ENCODE measurements at places on chromosomes 16 and 17.

DNA sequence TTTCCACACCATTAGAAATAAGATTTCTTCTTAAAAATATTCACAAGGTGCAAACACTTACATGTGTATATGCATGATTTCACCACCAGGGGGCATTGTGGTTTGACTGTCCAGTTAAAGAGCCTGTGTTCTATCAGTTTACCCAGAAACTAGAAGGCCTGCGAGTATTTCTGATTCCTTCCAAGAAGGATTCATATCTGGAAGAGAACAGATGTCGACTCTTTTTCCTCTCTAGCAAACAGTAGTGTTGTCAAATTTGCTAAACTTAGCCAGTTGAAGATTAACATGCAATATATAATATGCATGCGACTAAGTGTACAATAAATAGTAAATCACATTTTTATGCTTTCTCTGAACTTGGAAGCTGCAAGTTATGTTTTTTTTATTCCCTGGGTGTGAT is 404.1 kb downstream of the WWOX start:
- DNase-seq = no peak

DNA sequence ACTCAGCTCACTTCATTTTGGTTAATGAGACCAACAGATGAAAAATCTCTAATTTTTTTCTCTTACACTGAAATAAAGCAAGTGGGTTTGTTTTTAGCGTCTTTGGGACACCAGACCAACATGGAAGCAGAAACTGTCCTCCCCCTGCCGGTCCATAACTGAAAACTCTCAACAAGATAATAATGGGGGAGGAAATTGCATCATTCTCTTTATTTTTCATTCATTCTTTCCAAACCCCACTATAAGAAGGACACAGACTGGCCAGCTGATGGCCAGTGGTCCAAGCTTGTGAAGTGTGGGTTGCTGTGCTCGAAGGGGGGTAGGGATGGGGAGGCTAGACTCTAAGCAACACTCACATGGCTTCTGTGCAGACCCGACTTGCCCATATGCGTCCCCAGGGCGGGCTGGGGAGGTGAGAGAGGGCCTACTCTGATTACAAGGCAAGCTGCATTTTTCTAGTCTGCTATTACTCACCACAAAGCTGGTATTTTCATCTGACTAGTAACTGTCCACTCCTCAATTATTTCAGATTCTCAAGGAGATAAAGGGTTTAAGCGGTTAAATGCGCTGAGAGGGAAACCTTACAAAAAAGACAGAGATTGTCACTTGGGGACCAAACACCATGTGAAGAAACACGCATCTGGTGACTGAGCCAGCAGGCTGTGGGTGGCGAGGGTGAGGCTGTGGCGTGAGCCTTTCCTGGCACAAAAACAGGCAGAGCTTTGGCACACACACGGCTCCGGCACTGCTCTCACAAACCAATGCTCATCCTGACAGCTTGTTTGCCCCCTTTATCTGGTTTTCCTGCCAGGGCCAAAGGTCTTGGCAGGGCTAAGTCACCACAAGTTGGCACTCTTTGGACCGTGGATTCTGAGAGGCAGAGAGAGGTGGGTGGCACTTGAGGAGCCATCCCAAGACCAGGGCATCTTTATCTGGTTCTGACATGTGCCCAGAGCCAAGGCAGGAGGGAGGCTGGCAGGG is 38.2 kb downstream of the MARF1 start:
- no peak for DNase-seq

- no peak for DNase-seq
Measured at GRCh38 chr17:50630524-50631194, 4.0 kb upstream of the ABCC3 start.

DNA sequence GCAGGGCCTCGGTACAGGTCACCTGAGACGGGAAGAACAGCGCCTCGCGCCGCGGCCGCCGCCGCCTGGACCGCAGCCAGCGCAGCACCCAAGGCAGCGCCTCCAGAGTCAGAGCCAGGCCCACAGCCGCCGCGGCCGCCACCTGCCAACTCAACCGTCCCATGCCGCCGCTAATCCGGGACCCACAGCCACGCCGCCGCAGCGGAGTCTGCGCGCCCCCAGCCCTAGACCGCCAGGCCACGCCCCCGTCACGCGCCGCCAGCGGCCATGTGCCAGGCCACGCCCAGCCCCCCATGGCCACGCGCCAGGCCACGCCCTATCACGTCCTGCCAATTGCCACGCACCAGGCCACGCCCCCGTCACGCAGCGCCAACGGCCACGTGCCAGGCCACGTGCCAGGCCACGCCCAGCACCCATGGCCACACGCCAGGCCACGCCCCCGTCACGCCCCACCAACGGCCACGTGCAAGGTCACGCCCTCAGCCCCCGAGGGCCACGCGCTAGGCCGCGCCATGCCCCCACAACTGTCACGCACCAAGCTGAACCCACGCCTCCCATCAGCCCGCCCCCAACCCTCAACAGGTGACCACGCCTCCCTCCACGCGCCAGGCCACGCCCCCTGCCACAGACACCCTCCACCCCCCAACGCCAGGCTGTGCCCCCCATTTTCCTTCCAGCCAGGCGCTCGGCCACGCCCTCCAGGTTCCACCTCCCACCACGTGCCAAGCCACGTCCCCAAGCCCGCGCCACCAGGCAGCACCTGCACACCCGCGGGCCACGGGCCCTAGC is at the start of gene PLD6:
TSS of gene PLD6 (minus strand) at position 210 of the 789 bp plus-strand sequence. CDS start at position 163, 47 bp downstream.
- peak; percentile 69 for DNase-seq

GRCh38 chr16:56871172-56871593 is 6.2 kb downstream of the SLC12A3 start:
- no peak for DNase-seq

DNA sequence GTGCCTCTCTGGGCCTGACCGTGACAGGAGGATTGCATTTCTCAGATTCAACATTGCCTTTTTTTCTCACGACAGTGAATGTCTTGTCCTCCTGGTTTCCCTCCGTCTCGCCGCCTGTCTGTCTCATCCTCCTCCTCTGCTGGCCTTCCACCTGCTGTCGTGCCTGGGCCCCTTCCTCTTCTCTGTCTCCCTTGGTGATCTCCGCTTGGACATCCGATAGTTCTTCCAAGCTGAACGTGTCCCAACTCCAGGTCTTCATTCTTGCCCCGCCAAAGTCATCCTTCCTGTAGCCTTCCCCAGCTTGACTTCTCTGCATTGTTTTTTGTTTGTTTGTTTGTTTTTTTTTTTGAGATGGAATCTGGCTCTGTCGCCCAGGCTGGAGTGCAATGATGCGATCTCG is 79.4 kb downstream of the RAP1GAP2 start:
- DNase-seq = no peak
